ENCODE measurements at places on chromosomes 7 and 10.

DNA sequence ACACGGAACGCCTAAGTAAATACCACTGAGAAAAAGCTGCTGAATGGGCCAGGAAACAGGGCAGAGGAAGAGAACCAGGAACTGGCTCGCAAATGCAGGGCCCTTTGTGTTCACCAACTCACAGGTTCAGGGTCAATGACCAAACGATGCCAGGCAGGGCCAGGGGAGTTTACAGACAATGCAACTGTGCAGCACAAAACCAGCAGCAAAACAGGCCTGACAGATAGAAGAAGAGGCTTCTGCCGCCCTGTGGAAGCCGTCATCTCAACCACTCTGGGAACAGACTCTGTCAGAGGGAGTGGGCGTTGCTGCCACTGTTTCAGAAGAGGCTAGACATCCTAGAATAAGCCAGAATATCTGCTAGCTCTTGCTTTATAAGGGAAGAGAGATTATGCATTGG, 117.9 kb downstream of the KMT2E start:
- DNase-seq = no peak

GRCh38 chr10:34467364-34467763, 347.7 kb downstream of the PARD3 start:
- no peak for DNase-seq

DNA sequence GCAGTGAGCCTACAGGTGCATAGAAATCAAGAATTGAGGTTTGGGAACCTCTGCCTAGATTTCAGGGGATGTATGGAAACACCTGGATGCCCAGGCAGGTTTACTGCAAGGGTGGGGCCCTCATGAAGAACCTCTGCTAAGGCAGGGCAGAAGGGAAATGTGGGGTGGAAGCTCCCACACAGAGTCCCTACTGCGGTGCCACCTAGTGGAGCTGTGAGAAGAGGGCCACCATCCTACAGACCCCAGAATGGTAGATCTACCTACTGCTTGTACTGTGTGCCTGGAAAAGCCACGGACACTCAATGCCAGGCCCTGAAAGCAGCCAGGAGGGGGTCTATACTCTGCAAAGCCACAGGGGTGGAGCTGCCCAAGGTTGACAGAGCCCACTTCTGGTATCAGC, 533.5 kb downstream of the GPAM start:
- no peak for DNase-seq

GRCh38 chr7:70354409-70355169, 756.3 kb downstream of the AUTS2 start:
- no peak for DNase-seq

DNA sequence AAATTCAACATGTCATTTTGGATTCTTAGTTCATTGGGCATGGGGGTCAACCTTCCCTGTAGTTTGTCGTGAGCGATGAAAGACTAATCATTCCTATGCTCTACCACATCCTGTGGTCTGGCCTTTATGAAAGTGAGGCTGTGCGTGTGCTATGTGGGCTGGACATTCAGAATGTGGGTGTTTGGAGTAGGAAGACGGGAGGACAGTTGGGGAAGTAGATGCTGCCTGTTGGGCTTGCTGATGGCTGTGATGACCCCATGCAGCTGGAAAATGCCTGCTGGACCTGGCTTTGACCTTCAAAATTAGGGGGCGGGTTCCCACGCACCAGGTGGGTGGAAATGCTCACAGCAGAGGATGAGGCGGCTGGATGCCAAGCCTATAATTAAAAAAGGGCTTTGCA, 90.9 kb upstream of the MKI67 start:
- DNase-seq = no peak

- DNase-seq = no peak
Observed at GRCh38 chr7:90717296-90718060, 121.4 kb downstream of the CDK14 start.

- DNase-seq = peak; percentile 36
Observed at GRCh38 chr7:121395494-121395960, 581 bp downstream of the FAM3C start.

- DNase-seq = no peak
Observed at GRCh38 chr7:93728292-93728691, 153.8 kb upstream of the CALCR start.

- peak; percentile 63 for DNase-seq
Observed at GRCh38 chr7:155219947-155220769, 77.5 kb upstream of the INSIG1 start.

GRCh38 chr10:6956562-6956961, 376.5 kb upstream of the PRKCQ start:
- no peak for DNase-seq

DNA sequence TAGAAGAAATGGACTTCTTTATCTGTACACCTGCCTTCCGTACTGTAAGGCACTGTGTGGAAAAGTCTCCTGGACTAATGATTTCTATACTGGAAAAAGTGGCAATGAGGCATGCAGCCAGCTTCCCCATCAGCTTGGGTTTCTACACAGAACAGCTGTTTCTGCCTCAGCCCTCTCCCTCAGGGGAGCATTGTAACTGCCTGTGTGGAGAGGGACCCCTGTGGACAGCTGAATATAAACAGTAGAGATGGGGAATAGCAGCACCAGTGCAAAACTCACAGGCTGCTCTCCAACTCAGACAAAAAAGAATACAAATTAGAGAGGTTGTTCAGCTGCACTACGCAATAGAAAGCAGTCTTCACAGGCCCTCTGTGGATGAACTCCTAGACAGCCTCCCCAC, 451.3 kb upstream of the MBL2 start:
- peak; percentile 92 for DNase-seq

GRCh38 chr10:122490268-122490667, 28.9 kb downstream of the HTRA1 start:
- no peak for DNase-seq

DNA sequence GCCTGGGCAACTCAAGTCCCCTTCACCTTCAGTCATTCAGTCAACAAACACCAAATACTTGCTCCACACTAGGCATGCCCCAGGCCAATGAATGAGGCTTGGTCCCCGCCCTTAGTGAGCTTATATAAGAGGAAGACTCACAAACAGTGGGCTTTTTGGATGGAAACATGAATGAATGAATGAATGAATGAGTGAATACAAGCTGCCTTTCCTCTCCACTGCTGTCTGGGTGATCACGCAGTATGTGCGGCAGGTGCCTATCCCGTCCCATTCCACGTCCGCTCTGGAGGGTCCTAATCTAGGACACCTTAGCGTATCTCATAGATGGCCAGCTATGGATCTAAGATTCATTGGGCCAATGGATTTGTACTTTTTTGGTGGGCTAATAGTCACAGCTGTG, 19.8 kb upstream of the GTF2I start:
- no peak for DNase-seq

- DNase-seq = no peak
Observed at GRCh38 chr10:90621577-90621976, 236.3 kb downstream of the HTR7 start.

- DNase-seq = no peak
Observed at GRCh38 chr7:141866974-141867373, 25.7 kb upstream of the PRSS37 start.

DNA sequence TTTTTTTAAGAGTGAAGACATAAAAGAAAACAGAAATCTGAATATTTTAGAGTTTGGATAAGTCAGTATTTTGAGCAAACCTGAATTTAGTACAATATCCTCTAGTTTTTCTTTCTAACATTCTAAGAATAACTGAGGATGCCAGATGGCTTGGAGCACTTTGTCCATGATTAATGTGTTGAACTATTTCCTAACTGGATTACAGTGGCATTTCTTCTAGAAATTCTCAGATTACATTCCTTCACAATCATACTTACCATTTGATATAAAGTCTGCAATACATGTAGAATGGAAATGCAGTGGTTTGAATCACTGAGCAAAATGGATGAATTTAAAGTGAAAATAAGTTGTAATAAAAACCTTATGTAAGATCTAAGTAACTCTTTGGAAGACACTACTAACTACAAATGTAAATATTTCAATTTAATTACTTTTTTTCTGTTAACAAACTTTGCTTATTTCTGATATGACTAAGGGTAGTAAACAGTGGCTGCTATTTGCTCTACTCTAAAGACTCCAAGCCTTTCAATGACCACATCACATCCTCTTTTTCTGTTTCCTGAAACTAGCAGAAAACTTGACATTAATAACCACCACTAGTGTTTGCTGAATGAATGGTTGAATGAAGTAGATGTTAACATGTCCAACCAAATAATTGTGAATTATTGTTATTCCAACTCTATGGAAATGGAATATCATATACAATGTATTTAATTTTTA, 102.8 kb downstream of the PRKG1 start:
- DNase-seq = no peak

DNA sequence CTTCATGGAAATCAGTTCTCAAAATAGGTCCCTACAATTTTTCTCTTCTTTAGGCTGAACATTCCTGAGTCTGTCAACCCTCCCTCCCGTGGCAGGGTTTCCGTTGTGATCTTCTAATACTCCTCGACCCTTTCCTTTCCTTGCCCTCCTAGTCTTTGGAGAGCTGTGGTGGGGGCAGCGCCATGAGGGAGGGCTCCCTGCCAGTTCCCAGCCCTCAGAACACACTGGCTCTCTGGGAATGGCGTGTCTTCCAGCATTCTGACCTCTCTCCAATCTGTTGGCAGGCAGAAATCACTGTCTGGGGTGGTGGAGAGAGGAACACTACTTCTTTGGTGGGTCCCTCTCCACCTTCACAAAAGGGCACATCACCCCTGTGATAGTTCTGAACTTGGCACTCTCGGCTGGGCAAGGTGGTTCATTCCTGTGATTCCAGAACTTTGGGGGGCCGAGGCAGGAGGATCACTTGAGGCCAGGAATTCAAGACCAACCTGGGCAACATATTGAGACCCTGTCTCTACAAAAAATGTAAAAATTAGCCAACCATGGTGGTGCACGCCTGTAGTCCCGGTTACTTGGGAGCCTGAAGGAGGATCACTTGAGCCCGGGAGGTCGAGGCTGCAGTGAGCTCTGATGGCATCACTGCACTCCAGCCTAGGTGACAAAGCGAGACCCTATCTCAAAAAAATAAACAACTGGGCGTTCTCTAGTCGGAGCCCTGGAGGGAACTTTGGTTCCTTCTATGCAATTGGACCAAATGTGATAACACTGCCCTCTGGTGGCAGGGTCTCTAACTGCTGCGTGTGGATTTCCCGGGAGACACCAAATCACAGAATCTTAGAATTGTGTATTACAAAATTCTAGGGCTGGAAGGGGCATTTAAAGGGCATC, 13.1 kb upstream of the ARPC1A start:
- DNase-seq = peak; percentile 65

DNA sequence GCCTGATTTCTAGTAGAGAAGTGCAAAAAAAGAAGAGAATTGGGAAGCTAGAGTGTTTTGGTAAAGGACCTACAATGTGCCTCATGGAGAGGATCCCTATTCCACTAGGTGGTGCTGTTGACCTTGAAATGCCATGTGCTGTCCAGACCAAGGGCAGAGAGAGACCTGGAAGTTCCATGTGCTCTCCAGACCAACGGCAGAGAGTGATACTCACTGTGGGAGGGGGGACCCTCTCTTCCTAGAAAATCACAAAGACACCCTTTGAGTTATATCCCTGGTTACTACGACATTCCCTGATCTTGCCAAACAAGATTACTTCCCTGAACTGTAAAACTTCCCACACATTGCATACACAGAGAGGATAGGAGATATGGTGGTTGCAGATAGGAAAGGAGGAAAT, 212.7 kb upstream of the ZNF804B start:
- DNase-seq = no peak

GRCh38 chr10:63738410-63738809, 217.2 kb downstream of the REEP3 start:
- DNase-seq = no peak

GRCh38 chr10:33160151-33160550, 174.3 kb downstream of the NRP1 start:
- DNase-seq = no peak

DNA sequence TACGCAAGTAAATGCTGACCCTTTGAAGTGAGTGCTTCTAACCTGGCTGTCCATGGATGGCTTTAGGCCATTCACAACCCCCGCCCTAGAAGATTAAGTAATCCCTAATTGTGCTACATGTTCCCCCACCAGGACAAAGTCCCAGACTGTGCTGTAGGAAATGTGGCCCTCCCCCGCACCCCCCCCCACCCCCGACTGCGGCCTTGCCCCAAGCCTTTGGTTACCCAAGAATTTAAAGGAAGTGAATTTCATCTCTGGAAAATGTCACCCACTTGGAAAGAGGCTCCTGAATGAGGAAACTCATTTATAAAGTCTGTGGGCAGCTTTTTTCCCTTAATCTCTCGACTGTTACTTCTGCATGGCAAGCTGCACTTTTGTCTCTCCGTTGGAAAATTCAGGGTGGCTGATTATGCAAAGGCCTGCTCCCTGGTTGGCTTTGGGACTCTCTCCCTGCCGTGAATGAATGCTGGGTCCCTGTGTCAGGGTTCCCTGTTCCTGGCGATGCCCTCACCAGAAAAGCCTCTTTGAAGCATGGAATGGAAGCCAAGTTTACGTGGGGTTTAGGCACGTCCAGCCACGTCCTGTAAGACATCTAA, 31.4 kb upstream of the AQP1 start:
- no peak for DNase-seq

DNA sequence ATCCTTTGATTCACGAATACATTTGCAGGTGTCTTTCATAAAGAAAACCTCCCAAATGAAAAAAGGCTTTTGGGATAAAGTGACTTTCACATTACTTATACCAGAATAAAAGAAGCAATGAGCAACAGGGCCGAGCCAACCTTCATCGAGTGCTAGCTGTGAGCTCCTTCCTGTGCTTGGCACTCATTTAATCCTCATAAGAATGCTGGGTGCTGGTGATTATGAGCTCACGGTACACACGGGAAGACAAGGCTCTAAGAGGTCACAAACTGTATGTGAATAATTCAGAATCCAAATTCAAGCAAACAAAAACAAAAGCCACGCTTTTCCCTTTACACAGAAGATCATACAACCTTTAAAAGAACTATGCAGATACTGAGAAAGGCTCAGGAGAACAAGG, 156.2 kb downstream of the COBL start:
- no peak for DNase-seq

- no peak for DNase-seq
Observed at GRCh38 chr7:130989101-130989795, 255.2 kb upstream of the KLF14 start.

DNA sequence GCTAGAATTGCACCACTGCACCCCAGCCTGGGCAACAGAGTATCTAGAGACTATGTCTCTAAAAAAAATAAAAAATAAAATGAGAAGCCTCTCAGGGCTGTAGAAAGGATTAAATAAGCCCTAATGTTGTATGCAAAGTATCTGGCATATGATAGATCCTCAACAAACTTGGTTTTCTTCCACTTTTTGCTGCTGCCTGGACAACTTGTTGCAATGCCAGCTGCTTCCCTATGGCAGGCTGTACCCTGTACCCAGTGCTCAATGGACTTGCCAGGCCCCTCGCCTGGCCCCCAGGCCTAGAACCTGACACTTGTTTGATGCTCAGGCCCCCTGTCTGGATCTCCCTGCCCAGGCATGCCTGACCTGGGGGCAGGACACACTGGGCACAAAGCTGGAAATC, 28.5 kb upstream of the CDH23 start:
- no peak for DNase-seq
